SK-N-MC (cell line): ENCODE measurements at places on chromosomes 13 and 19.

DNA sequence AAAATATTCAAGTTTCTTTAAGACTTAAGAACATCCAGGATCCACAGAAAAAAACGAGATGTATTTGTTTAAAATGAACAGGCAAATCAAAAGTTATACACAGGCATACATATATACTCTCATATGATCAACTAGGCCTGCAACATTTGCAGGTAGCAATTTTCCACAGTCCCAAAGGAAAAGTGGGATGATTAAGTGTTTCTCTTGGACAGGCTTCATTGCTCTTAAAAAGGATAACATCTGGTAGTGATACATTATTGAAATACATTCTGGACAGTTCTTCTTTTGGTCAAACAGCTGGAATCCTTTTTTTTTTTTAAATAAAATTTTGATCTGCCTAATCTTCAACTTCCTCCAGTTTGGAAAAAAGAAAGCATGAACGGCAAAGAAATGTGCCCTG lies 114.8 kb upstream of the TDRD3 start:
- no peak for DNase-seq

GRCh38 chr19:50158577-50158976 lies 4.5 kb downstream of the IZUMO2 start:
- DNase-seq, result no peak

DNA sequence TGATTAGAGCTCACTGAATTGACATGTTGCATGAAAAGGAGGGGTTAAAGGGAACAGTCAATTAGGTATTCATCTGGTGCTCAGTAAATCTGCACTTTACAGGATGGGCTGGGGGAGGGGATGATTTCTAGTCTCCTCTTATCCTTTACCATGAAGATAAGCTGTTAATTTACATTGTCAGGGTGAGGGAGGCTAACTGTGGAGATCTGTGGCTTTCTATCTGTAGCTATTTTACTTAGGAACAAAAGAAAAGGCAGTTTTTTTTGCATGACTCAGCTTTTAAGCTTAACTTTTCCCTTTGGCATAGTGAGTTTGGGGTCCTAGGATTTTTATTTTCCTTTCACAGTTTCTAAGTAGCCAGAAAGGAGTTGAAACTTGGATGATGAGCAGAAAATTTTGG lies 253.3 kb downstream of the LMO7 start:
- no peak for DNase-seq

DNA sequence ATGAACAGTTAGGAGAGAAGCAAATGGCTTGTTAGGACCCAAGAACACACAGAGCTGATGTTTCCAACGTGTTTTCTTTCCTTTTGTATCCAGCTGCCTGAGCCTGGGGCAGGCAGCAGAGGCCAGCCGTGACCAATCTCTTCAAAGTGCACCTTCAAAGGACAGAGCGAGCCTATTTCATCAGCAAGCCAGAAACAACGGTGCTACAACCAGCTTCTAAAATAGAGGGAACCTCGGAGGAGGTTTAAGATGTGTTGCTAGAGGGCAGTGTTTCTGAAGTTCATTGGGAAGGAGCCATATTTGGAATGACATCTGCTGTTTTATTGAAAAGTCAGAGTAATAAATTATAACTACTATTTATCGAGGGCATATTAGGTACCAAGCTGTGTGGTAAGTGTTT lies 56.2 kb upstream of the RFC3 start:
- DNase-seq, result no peak

DNA sequence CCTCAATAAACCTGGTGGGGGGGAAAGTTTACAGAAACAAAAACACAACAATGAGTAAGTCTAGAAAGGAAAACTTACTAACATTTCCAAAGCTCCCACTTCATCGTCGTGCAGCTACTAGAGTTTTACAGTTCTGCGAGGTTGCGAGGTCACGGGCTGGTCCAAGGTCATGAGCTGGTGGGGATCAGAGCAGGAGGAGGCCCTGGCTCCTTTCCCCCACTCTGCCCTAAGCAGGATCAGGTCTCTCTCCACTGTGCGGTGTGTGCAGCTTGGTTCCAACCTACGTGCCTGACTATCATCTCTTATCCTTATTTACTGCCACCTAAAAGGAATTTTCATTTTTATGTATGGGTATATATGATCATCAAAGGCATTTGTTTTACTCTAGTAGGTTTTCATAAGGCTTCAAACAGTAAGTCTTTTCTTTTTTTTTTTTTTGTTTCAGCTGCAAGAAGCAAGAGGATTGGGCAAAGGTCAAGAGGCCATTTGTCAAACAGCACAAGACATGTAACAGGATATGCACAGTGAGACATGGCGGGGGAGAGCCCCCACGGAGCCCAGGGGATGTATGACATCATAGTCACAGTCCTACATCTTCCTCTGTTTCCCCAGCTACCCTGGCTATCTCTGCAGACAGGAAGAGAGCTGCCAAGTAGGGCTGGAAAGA lies 76.6 kb upstream of the POMP start:
- DNase-seq, result no peak

GRCh38 chr13:28755546-28755870 lies 36.7 kb upstream of the SLC46A3 start:
- DNase-seq, result no peak

GRCh38 chr13:42880056-42880605 lies 98.7 kb downstream of the FAM216B start:
- DNase-seq, result no peak

DNA sequence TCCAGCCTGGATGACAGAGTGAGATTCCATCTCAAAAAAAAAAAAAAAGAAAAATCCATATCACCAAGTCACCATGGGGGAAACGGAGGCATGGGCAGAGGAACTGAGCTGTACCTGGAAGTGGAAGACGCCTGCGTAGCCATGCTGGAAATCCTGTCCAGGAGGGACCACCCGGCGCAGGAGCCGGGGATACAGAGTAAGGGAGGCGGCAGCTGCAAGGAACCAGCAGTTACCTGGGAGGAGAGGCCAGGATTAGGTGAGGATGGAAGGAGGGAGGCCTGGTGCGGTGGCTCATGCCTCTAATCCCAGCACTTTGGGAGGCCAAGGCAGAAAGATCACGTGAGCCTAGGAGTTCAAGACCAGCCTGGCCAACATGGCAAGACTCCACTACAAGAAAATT lies 2.0 kb downstream of the CAPN12 start:
- DNase-seq, result no peak

DNA sequence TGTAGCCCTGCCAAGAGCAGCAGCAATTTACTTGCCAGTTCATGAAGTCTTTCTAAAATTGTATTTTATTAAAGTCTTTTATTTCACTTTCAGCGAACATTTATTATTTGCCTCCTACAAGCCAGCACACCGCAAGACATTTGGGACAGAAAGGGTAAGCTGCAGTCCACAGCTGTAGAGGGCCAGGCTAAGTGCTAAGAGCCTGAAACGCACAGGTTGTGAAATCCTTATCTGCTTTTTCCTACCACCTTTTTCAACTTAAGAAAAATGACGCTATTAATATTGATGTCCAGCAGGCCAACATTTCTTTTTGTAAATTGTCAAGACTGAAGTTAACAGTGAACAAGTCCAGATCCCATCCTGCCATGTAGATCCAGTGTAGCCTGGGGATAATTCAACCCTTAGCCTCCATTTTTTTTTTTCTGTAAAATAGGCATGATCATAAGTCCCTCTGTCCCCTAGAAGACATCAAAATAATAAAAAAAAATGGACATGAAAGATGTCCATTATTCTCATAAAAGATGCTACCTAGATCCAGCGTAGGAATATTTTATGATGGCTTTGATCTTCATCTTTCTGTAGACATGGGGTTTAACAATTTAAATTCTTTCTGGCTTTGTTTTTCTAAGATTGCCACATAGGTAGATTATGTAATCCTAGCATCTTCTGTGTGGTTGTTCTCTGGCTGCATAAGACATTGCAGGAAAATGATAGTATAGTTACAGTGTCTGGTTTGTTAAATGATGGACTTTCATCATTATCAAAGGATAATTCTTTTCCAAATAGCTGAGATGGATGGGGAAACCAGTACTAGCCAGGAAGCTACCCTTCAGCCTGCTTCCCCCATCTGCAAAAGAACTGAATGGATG lies 128.4 kb downstream of the SHISA2 start:
- DNase-seq, result no peak

GRCh38 chr13:32079587-32079986 lies 48.0 kb downstream of the FRY start:
- no peak for DNase-seq

DNA sequence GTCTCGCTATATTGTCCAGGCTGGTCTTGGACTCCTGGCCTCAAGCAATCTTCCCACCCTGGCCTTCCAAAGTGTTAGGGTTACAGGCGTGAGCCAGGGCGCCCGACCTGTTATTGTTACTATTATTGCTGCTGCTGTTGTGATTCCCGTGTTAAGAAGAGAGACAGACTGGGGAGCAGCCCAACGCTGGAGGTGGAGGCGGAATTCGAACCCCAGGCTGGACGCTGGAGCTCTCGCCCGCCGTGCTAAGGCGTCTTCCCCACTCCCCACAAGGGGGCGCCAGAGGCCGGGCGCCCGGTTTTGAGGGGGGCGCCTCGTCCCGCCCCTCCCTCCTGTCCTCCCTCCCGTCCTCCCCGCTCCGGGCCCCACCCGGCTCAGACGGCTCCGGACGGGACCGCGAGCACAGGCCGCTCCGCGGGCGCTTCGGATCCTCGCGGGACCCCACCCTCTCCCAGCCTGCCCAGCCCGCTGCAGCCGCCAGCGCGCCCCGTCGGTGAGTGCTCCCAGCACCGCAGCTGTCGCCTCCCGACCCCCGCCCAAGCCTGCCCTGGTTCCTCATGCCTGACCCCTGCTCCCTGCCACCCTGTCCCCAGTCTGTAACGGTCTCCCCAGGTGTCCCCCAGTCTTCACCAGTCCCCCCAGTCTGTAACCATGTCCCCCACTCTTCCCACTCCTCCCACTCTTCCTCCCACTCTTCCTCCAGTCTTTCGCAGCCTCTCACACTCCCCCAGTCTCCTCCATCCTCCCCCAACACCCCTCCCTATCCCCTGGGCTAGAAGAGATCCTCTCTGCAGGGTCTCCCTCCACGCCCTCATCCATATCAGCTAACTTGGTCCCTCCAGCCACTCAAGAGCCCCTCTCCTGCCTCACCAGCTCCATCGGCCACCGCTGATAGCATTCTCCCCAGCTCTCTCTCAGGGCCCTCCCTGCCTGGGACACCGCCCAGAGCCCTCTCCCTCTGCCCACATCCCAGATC lies at the start of gene EHD2:
Gene EHD2 (plus strand): TSS at position 377 of the 976 bp plus-strand sequence. CDS start 3,191 bp downstream, outside the sequence.
- DNase-seq, result no peak
